ENCODE measurements at places on chromosomes 2 and 18.

DNA sequence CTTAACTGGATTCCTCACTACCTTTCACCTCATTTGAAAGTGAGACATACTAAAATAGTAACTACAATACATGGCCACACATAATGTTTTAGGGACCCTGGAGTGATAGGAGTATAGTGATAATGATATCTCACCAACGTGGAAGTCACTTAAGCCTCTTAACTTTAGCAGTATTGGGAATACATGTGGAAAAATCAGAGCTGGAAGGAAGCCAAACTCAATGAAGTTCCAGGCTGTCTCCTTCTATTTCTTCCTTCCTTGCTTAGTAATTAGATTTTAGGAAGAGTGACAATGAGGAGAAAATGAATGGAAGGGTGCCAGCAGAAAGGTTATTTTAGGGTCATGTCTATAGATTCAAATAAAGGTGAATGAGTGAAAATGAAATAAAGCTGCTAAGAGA is 387.3 kb downstream of the PLCL1 start:
- no peak for DNase-seq

- no peak for DNase-seq
Observed at GRCh38 chr2:189876271-189876670, 92.0 kb downstream of the PMS1 start.

- DNase-seq, result no peak
Observed at GRCh38 chr2:181828122-181828705, 63.3 kb upstream of the ITPRID2 start.

GRCh38 chr2:219548990-219549389 is 5.2 kb downstream of the TMEM198 start:
- DNase-seq, result no peak

DNA sequence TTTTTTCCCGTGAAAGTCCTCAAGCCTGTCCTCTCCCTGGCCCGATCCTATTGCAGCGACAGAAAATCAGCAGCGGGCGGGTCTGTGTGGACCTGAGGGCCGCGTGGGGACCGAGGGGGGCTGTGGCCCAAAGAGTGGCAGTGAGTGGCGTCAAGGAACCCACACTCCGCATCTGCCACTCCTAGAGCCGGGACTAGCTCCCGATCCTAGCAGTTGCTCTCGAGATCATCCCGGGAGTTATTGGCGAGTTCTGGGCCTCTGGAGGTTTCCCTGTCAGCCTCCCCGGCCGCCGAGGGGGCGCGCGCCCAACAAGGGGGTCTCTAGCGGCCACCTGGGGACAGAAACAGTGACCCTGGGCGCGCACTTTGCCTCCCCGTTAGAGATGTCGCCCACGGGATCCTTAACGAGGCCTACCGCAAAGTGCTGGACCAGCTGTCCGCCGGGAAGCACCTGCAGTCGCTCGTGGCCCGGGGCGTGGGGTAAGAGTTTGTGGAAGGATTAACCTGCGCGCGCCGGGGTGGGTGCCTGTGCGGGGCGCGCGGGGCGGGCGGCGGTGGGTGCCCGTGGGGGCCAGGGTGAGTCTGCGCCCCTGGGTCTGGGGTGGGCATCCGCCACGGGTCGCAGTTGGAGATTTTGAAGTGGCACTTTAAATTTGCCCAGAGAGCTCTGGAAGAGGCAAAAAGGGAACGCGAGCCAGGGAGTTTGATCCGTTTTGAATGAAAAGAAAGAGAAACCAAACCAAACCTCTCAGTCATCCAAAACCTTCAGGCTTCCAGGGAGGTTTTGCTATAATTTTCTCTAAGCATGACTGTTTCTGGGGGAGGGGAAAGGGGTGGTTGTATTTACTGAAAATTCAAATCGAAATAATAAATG is 3.5 kb downstream of the ADCYAP1 start:
- DNase-seq, result peak; percentile 25
